ENCODE measurements at places on chromosomes 2 and 18.

- DNase-seq: no peak
Measured at GRCh38 chr2:178286636-178287035, 92.3 kb downstream of the OSBPL6 start.

GRCh38 chr2:238706163-238706562, 141.7 kb upstream of the TWIST2 start:
- no peak for DNase-seq

GRCh38 chr18:79302120-79302519, 93.6 kb upstream of the NFATC1 start:
- DNase-seq: no peak

- no peak for DNase-seq
Measured at GRCh38 chr2:65372619-65373018, 59.8 kb downstream of the SPRED2 start.

DNA sequence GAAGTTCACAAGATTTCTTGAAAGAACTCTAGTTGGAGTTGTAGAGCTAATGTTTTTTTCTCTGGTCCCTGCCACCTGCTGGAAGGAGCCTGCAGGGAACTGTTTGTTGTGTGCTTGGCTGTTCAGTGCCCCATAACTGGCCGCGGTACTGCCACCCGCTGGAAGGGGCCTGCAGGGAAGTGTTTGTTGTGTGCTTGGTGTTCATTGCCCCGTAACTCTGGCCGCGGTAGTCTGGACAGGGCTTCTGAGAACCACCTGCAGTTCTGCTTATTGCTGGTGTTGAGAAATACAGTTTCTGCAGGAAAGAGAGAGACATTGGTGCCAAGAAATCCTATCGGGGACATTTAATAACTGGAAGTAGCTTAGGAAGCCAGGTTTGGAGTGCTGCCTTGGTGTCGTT, 58.1 kb downstream of the AGAP1 start:
- no peak for DNase-seq

DNA sequence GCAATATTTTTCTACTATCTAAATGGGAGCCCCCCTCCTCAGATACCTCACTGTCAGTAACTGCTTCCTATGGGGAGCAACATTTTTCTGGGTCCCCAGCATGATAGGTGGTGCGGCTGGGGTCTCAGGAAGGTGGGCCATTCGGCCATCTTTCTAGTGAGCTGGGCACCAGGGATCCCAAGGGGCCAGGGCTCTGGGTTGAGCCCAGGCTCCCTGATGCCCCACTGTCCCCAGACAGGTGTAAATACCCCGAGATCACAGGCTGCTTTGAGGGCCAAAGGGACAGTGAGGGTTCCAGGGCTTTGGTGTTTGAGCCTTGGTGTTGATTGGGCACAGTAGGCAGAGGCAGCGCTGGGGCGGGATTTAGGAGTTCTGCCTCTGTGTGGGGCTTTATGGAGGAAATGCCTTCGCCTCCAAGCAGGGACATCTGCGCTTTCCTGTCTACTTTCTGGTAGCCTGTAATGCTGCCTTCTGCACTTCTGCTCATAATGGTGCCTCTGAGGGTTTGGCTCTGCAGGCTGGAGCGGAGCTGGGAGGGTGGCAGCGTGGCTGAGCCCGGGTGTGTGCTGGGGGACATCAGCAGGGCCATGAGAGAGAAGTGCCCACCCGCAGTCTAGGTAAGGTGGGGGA, 5.3 kb downstream of the ITM2C start:
- no peak for DNase-seq

DNA sequence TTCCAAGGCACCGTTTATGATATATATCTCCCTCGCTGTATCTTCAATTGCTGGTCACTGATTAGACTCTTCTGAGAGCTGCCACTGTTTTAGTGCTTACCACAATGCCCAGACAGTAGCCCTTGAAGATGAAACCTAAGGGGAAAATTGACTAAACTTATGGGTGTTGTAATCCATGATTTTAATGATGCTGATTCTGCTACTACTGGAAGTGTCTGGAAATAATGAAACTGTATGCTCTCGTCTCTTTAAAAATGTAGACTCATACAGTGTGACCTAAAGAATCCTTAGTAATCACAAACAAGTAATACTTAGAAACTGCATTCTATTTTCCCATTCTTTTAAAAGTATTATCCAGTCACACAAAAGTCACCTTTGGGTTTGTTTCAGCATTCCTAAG, 5.5 kb upstream of the SLC8A1 start:
- no peak for DNase-seq

GRCh38 chr2:55616551-55617174, 759 bp downstream of the PPP4R3B start:
- DNase-seq: no peak

- DNase-seq: no peak
Measured at GRCh38 chr18:77635451-77635850, 385.8 kb downstream of the GALR1 start.

DNA sequence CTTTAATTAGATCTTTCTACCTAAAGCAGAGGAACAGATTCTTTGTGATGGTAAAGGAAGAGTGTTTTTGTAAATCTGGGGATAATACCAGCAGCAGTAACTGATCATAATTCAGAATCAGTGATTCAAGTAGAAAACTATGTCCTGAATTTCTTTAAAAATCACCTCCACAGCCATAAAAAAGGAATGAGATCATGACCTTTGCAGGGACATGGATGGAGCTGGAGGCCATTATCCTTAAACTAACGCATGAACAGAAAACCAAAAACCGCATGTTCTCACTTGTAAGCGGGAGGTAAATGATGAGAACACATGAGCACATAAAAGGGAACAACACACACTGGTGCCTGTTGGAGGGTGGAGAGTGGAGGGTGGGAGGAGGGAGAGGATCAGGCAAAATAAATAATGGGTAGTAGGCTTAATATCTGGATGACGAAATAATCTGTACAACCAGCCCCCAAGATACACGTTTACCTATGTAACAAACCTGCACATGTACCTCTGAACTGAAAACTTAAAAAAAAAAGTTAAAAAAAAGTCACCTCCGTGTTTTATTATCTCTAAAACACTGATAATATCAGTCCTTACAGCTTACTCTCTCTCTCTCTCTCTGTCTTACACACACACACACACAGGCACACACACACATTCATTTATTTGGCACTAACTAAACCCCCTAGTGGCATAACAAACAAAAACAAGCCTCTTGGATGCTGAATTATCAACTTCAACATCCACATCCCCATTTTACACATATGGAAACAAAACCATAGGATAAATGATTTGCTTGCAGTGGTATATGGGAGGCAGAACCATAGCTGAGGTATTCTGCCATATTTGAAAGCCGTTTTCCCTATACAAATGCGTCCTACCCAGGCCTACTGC, 1.4 kb downstream of the TM4SF20 start:
- no peak for DNase-seq

DNA sequence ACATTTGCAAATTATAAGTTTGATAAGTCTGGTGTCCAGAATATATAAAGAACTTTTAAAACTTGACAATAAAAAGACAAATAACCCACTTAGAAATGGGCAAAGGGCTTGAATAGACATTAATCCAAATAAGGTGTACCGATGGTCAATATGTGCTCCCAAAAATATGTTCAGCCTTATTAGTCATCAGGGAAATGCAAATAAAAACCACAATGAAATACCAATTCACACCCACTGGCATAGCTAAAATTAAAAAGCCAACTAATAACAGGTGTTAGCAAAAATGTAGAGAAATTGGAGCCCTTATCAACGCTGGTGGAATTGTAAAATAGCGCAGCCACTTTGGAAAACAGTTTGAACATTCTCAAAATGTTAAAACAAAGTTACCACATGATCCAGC, 79.0 kb upstream of the SCG2 start:
- no peak for DNase-seq

DNA sequence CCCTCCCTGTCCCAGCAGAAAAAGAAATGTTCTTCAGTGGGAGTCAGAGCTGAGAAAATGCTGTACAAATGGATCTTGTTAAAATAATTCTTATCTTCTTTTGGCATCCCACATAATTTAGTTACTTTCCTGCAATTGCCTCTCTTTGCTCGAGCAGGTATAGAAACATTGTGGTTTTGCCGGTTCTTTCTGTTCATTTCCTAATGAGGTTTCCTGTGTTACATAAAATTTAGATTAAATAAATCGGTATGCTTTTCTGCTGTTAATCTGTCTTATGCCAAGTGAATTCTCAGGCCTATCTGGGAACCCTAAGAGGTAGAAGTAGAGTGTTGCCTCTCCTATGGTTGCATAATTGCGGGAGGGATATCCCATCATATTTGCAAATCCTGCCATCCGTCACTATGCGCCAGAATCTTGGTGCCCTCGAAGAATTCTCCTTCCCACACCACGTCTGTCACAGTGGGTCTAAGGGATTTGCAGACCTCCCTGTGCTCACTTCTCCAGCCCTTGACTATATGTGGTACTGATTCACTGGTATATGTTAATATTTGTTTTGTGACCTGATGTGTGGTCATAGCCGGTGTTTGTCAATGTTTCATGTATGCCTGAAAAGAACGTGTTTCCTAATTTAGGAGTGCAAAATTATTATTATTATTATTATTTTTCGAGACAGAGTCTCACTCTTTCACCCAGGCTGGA, 12.2 kb upstream of the HDAC4 start:
- DNase-seq: no peak

GRCh38 chr2:239343460-239343859, 57.4 kb downstream of the HDAC4 start:
- DNase-seq: no peak

DNA sequence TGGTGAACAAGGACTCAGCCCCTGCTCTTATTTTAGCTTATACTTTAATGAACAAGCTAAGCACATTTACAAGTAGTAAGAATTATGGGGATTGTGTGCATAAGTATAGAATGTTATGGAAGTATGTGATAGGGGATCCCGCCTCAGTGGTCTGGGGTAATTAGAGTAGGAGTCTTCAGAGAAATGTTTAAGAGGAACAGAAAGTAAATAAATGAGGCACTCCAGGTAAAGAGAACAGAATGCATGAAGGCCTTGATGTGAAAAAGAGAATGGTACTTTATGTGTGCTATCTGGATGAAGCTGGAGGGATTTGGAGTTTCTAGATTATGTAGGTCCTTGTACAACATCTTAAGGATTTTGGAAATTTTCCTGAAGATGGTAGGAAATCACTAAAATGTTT, 76.6 kb downstream of the BMPR2 start:
- DNase-seq: no peak

DNA sequence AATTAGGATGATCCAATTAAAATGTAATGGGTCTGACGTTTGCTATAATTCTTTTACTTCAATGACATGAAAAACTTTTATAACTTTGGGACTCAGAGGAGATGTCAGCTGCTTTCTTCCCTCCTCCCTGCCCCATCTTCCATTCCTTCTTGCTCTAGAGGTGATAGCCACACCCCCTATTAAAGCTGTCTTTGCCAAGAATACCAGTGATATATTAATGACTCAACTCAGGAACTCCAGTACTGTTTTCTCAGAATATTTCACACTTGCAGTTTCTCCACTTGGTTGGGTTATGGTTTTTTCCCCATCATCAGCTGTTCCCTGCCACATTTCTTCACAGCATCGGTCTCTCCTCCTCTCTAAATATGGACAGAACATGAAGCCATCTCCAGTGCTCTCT, 184.0 kb downstream of the KCNE4 start:
- DNase-seq: no peak

DNA sequence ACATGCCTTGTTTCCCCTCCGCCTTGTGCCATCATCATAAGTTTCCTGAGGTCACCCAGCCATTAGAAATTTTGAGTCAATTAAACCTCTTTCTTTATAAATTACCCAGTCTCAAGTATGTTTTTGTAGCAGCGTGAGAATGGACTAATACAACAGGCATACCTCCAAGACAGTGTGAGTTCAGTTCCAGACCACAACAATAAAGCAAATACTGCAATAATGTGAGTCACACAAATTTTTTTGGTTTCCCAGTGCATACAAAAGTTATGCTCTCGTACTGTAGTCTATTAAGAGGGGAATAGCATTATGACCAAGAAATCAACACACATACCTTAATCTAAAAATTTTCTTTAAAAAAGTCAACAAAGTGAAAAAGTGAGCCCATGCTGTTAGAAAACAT, 217.2 kb downstream of the NR4A2 start:
- no peak for DNase-seq

DNA sequence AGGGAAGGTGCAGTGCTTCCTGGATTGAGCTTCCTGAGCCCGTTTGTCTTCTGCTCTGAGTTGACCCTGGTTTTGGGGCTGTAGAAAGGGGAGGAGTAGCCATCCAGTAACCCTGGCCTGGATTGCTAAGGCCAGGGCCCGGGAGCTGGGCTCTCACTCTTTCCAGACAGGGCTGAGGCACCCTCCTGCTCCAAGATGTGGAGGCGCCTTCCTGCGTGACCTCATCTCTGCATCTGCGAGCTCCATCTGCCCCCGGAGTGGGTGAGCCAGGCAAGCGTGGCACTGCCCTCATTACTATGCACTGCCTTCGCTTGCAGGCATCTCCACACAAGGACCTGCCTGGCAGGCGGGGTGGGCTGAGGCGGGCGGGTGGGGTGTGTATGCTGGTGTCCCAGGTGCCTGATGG, 58.0 kb downstream of the RAB31 start:
- no peak for DNase-seq

- DNase-seq: no peak
Measured at GRCh38 chr2:95068256-95068655, 42.7 kb downstream of the MAL start.

All from GM19239 (cell line).